ENCODE measurements at places on chromosomes 2 and 18. TPM values are rescaled to one million over a fixed set of nuclear protein-coding genes. Genes with fewer than 3 reads are reported as not detected.

SERPINB3 gene
- not detected for total RNA-seq

- H3K27ac ChIP-seq = no peak overlapping the region
- no peak for DNase-seq
- H3K36me3 ChIP-seq = no peaks in the 10 kb centered on the region
Measured at GRCh38 chr2:240645801-240646175, 20.5 kb downstream of the GPR35 start.

DNA sequence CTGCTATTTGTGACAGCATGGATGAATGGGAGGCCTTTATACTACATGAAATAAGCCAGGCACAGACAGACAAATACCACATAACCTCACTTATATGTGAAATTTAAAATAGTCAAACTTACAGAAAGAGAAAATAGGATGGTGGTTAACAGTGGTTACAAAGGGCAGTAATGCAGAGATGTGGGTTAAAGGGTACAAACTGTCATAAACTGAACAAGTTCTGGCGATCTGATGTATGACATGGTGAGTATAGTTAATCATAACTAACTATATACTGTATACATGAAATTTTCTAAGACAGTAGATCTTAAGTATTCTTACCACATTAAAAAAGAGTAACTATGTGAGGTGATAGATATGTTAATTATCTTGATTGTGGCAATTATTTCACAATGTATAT is 558.1 kb upstream of the ZNF804A start:
- H3K4me1 ChIP-seq = no peaks in the 10 kb centered on the region
- H3K4me3 ChIP-seq = no peak overlapping the region
- no peaks in the 10 kb centered on the region for H3K36me3 ChIP-seq

GRCh38 chr18:70693246-70693645 is 404.4 kb downstream of the SOCS6 start:
- no peak for DNase-seq
- no peak overlapping the region for H3K4me3 ChIP-seq
- no peak overlapping the region for H3K27ac ChIP-seq
- no peaks in the 10 kb centered on the region for H3K27me3 ChIP-seq

WDR54 gene
- total RNA-seq = 6.5 TPM

GRCh38 chr2:222701721-222702131 is 30.3 kb downstream of the MOGAT1 start:
- no peaks in the 10 kb centered on the region for H3K4me1 ChIP-seq
- no peaks in the 10 kb centered on the region for H3K36me3 ChIP-seq
- H3K4me3 ChIP-seq = no peak overlapping the region
- H3K27me3 ChIP-seq = no peaks in the 10 kb centered on the region
- H3K27ac ChIP-seq = no peak overlapping the region

DNA sequence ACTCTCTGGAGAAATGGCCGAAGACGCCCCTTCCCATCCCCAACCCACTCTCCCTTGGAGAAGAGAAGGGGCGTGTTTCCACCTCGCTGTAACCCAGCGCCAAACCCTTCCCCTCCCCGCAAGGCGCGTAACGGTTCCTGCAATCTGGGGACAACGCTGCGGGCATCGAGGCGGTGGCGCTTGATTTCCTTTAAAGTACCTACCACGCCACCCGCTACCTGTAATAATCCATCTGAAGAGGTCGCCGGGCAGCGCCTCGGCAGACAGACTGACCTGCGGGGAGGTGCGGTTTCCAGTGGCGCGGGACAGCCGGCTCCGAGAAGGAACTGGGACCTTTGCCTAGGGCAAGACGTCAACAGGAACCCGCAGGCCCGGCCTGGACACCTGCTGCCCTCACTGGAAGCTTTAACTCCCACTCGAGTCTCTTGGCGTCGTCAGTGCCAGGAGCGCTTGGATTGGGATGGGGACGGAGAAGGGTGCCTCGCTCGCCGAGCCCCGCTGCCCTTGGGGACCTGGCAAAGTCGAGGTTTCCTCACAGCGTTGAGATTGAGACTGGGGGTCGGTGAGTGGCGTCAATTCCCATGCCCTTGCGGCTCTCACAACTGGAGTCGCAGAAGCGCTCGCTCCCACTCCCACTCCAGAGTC is at the start of gene CYP1B1:
CYP1B1 (minus strand) TSS at position 645 of the 645 bp plus-strand sequence. CDS start 763 bp downstream, outside the sequence.
- H3K36me3 ChIP-seq = no peaks in the 10 kb centered on the region
- peak within 1 kb of the TSS; percentile 66 for H3K27ac ChIP-seq
- H3K4me1 ChIP-seq = peaks cover 14% of the 10 kb centered on the region
- DNase-seq = no peak

- H3K27ac ChIP-seq = no peak overlapping the region
- DNase-seq = no peak
- H3K4me1 ChIP-seq = no peaks in the 10 kb centered on the region
- H3K36me3 ChIP-seq = no peaks in the 10 kb centered on the region
- no peaks in the 10 kb centered on the region for H3K27me3 ChIP-seq
Measured at GRCh38 chr18:42339372-42339771, 384.3 kb downstream of the PIK3C3 start.

GRCh38 chr2:13539296-13539695 is 822.6 kb downstream of the TRIB2 start:
- no peaks in the 10 kb centered on the region for H3K27me3 ChIP-seq
- no peak overlapping the region for H3K4me3 ChIP-seq
- no peak for DNase-seq
- no peaks in the 10 kb centered on the region for H3K36me3 ChIP-seq

CCDC150 gene
- 1.6 TPM for total RNA-seq

GRCh38 chr2:139529080-139529479 is 748.9 kb upstream of the NXPH2 start:
- H3K36me3 ChIP-seq = no peaks in the 10 kb centered on the region
- DNase-seq = peak; percentile 24
- H3K4me3 ChIP-seq = no peak overlapping the region
- H3K4me1 ChIP-seq = no peaks in the 10 kb centered on the region
- no peak overlapping the region for H3K27ac ChIP-seq
- no peaks in the 10 kb centered on the region for H3K27me3 ChIP-seq

SLC16A14 gene
- total RNA-seq = 3.8 TPM

GRCh38 chr2:131031431-131031841 is 61.8 kb downstream of the FAM168B start:
- peaks cover 23% of the 10 kb centered on the region for H3K4me1 ChIP-seq
- no peaks in the 10 kb centered on the region for H3K27me3 ChIP-seq
- no peak overlapping the region for H3K27ac ChIP-seq
- no peaks in the 10 kb centered on the region for H3K36me3 ChIP-seq

- peaks cover 10% of the 10 kb centered on the region for H3K4me1 ChIP-seq
- no peak for DNase-seq
- no peaks in the 10 kb centered on the region for H3K36me3 ChIP-seq
- no peak overlapping the region for H3K4me3 ChIP-seq
- H3K27me3 ChIP-seq = no peaks in the 10 kb centered on the region
Measured at GRCh38 chr18:37252342-37252741, 313.3 kb downstream of the CELF4 start.

CHN1 gene
- 7.8 TPM for total RNA-seq

UGT1A1 gene
- total RNA-seq = 0.68 TPM

GRCh38 chr2:30354621-30355020 is 92.4 kb upstream of the LCLAT1 start:
- DNase-seq = no peak
- H3K27me3 ChIP-seq = no peaks in the 10 kb centered on the region
- H3K4me3 ChIP-seq = no peak overlapping the region
- H3K27ac ChIP-seq = no peak overlapping the region
- H3K4me1 ChIP-seq = peaks cover 34% of the 10 kb centered on the region

DNA sequence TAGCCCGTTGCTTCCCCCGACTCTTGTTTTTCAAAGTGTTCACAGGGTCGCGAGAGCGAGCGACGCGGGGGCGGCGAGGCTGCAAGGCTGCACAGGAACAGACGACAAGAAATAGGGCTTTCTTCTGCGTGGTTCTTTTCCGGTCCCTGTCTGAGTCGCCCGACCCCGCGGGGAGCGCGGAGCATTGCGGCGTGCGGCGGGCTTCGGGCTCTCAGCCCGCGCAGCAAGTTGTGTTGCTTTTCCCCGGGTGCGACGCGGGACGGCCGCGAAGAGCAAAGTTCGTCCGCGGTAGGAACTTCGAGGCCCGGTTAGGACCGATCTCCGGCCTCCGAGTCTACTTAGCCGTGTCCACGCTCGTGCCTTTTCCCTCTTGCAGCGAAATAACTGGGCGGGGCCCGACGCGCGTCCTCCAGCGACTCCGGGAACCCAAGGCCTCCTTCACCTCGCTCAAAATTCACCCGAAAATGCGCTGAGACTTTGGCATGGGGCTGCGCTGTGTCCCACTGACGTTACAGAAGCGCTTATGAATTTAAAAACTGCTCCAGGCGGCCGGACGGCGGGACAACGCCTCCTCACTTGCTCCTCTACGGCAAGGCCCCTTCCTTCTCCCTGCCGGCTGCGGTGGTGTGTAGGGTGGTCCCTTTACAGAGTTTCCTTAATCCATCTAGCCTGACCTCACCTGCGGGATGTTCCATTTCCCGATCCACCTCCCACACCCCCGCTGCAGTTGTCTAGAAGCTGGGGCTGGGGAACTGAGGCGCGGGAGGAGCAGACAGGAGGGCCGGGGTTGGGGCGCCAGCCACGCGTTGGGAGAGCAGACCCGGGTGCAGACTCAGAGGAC is 1.5 kb upstream of the BCL2L11 start:
- H3K27me3 ChIP-seq = peaks cover 7% of the 10 kb centered on the region
- peaks cover 39% of the 10 kb centered on the region for H3K4me1 ChIP-seq
- peak overlapping the region; percentile 69 for H3K4me3 ChIP-seq

DNA sequence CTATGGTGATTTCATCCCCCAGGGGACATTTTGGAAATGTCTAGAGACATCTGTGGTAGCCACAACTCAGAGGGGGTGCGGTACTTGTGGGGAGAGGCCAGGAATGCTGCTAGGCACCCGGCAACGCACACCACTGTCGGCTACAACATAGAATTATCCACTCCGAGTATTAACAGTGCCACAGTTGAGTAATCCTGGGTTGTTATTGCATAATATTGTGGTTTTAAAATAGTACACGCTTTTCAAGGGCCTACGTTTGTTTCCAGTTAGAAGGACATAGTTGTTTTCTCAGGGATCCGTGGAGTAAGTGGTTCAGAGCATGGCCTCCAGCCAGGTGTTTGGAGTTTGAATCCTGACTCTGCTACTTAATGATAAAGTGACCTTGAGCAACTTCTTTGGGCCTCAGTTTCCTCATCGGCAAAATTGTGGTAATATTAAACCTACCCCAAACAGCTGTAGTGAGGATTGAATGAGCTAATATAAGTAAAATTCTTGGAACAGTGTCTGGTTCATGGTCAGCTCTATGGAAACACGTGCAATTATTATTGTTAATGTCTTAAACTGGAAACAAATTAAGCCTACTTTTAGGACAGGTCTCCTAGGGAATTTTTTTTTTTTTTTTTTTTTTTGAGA is 24.5 kb downstream of the CYP27A1 start:
- no peaks in the 10 kb centered on the region for H3K36me3 ChIP-seq
- H3K27ac ChIP-seq = peak overlapping the region; percentile 70
- no peaks in the 10 kb centered on the region for H3K27me3 ChIP-seq
- H3K4me3 ChIP-seq = no peak overlapping the region

FEV gene
- not detected for total RNA-seq
